ENCODE measurements at places on chromosomes 12 and 14. TPM values are rescaled to one million over a fixed set of nuclear protein-coding genes. Genes with fewer than 3 reads are reported as not detected.

DNA sequence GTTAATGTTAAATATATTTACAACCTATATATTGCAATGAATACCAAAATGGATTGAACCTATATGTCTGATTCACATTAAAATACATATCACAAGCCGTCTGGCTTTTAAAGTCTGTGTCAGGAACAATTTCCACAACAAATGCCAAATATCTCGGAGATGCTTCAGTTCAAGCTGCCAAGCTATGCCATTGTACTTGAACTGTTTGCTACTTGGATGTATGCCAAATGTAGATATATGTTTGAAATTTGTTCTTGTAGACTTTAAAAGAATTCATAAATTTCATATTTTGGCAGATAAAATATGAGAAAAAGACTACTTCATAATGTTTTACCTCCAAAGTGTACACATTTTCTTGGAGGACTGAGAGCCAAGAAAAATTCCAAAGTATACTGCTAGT lies 37.0 kb downstream of the WASHC3 start:
- DNase-seq, result peak; percentile 12

- DNase-seq, result peak; percentile 77
These were observed 1.5 kb downstream of the APOLD1 start for GRCh38 chr12:12786706-12787601.

- DNase-seq, result no peak
These were observed 112.8 kb downstream of the EGLN3 start for GRCh38 chr14:33837943-33838683.

GRCh38 chr12:63321373-63321772 lies 170.4 kb upstream of the AVPR1A start:
- DNase-seq, result no peak

- DNase-seq, result peak; percentile 8
These were observed 1.1 kb upstream of the KRT3 start for GRCh38 chr12:52796839-52797528.

- DNase-seq, result no peak
These were observed 6.5 kb downstream of the NAB2 start for GRCh38 chr12:57095440-57095839.

Gene ATF7IP
- total RNA-seq, result 164 TPM

Gene FKBP11
- total RNA-seq, result 23.8 TPM
